Colonic mucosa (tissue), 4 donors: ENCODE measurements at places on chromosomes 7 and 10.

- no peak for DNase-seq
Observed at GRCh38 chr7:133957845-133958244, 169.3 kb upstream of the LRGUK start.

GRCh38 chr7:114062810-114063209 is 144.0 kb upstream of the PPP1R3A start:
- DNase-seq: peak; percentile 28

DNA sequence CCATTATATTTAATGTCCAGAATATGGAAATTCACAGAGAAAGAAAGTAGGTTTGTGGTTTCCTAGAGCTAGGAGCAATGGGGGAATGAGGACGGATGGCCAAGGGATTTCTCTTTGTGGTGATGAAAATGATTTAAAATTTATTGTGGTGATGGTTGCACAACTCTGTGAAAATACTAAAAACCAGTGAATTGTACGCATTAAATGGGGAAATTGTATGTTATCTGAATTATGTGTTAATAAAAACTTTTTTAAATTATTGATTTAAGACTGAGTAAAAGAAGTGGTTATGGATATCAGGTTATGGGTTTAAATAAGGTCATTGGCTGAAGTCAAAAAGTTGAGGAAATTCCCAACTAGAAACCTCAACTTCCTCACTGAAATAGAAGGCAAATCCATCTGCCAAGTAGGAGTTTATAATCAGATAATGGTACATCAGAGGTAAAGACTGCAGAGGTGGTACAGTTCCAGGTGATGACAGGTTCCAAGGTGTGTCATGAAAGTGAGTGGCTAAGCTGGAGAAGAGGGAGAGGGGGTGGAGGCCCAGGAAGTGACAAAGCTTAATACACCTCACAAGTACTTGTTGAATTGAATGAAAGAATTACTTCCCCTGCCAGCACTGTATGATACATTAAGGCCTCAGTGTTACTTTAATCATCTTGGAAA is 68.9 kb upstream of the CCDC71L start:
- DNase-seq: no peak

GRCh38 chr10:62081341-62082270 is 180.1 kb downstream of the ARID5B start:
- peak; percentile 10 for DNase-seq

DNA sequence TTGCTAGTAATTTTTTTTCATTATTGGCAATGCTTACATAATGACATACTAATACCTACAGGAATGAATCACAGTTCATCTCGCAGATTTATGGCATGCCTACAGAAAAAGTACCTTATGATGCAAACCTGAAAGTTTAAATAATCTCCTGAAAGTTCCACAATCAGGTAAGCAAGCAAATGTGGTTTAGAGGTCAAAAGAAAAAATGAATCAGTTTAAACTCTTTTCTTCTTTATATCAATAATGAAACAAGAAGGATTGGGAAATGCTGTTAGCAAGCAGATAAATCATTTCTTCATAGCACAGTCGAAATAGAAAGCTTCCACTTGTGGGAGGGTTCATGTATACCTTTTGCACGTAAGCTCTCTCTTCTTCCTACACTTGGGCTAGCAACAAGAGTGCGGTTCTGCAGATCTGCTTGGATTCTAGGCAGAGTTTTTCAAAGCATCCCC is 53.7 kb upstream of the MTPN start:
- no peak for DNase-seq

GRCh38 chr10:90204131-90204955 is 503.0 kb downstream of the KIF20B start:
- DNase-seq: no peak

GRCh38 chr10:106387063-106387462 is 777.4 kb downstream of the SORCS1 start:
- no peak for DNase-seq

DNA sequence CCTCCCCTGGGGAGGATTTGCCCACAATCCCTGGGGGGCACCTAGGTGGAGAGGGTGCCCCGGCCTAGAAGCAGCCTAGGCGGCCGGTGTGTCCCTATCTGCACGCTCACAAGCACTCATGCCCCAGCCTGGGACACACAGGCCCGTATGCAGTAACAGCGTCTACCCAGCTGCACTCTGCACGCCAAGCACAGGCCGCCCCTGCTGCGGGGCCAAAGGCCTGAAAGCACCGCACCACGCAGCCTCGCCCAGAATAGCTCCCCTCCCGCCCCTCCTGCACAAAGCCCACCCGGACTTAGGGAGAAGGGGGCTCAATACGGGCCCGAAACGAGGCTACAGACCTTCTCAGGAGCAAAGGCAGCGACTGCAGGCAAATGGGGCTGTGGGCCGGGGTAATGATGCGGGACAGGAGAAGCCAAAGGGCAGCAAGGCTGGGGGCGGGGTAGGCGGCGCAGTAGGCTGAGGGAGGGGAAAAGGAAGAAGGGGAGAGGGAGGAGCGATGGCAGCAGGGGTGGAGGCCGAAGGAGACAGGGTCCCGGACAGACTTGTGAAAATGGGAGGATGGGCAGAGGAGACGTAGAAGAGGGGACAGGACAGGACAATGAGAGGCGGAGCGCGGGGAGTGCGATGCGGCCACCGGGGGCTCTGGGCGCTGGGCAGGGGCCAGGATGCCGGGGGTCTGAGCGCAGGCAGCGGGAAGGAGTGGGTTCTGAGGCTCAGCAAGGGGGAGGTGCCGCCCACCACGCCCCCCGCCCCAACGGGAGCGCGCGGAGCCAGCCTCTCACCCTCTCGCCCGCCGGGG is 544 bp downstream of the GPRIN2 start:
- peak; percentile 76 for DNase-seq

- DNase-seq: no peak
Observed at GRCh38 chr10:16232441-16232840, 204.4 kb upstream of the PTER start.

DNA sequence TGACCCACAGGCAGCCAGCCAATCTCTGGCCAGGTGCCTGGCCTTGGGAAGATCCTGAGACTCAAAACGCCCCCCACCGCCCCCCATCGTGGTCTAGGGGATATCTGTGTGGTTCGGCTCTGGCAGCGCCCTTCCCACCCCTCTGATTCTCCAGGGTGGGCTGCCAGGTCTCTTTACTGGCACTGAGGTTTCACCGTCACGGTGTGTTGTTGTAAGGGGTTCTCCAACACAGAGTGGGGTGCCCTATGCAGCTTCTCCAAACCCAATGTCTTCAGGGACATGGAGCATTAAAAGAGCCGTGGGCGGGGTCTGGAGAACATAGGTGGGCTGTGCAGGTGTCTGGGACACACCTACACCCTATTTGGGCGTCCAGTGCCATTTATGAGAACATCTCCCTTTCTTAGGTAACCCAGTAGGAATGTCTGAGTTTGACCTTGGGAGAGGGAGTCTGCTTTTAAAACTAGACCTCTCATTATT is 1.5 kb downstream of the MAFK start:
- no peak for DNase-seq

DNA sequence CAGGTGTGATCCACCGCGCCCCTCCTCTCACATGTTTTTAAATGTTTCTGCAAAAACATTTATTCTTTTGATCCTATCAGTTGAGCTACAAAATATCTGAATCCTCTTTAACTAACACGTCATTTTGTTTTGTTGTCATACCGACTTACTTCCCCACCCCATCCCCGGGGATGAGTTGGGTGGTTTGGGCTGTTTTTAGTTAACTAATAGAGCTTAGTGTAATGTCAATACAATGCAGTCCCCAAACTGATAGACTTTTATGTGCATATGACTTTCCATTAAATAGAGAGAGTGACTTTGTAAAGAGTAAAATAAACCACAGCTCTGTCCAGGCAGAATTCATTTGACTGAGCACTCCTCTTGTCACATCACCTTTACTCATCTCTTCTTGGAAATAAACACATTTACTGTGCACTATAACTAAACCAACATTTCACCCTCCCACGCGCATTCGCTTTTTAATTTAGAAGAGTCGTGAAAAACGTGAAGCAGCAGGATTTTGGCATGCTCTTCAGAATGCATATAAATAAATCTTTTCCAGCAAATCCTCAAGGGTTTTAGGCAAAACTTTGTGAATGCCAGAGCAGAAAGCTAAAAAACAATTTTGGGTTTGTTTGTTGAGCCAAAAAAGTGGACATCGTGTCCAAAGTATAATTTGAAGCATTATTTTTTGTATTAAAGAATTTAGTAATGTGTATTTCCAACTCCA is 187.4 kb upstream of the MGMT start:
- no peak for DNase-seq

- no peak for DNase-seq
Observed at GRCh38 chr7:12518920-12519681, 51.4 kb upstream of the SCIN start.

DNA sequence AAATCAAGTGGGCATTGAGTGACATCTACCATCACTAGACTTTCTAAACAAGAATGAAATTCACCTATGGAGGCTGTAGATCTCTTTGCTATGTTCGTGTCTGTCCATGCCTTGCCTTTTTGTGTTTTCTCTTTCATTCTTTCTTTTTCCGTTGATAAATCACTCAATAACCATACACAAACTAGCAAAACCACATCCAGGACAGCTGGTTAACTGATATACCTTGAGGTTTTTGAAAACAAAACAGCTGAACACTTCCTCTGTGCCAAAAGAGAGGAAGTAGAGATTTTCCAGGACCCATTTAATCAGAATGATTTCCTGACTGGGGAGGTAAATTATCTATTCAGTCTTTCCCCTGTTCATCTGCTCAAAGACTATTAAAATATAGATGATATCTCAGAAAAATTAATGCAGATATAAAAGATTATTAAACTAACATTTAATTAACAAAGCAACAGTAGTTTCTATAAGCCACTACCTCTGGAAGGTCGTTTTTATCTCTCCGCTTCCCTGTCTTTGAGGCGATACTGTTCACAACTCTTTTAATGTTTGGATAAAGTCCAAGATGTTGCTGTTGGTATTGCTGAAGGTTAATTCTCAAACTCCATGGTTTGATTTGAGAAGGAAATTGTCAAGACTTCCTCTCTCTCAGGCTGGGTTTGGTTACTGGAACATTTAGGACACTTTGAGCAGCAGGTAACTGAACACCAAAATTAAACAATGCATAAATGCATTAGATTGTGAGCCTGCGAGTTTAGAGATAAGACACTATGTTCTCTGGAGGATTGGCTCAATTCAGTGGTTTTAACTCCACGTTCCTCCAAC is 24.4 kb upstream of the C10orf67 start:
- no peak for DNase-seq

DNA sequence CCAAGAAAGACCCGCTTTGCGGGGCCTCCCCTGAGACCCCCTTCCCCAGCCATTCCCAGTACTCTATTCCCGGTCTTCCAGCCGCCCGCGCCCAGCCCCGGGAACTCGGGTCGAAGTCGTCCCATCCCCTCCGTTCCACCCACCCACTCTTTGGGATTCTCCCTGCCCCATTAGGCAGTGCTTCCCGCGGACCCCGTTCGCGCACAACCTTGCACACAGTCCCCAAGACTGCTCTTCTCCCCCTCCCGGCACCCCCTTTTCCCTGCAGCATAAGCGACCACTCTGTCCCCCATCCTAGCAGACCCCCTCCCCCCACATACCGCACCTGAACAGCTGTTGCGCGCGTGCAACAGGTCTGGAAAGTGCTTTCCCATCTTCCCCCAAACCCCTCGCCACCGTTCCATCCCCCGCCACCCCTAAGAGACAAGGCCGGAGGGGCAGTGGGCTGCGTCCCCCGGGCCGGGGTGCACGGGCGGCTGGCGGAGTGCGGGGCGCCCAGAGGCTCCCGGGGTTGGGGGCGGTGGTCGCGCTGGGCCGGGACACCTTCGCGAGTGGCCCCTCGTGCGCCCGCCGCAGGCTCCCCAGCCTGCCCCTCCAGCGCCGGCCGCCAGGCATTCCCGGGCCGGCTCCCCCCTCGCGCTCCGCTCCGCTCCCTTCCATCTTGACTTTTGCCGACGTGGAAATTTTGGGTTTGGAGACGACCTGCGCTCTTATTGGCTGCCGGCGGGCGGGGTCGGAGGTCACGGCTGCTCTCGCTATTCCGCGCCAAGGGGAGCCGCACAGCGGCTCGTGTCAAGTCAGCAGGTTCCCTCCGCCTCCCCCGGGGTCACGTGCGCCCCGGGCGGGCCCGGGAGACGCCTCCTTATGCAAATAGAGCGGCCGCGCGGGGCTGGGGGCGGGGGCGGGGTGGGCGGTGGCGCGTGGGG is 201.2 kb upstream of the NFE2L3 start:
- DNase-seq: peak; percentile 97

DNA sequence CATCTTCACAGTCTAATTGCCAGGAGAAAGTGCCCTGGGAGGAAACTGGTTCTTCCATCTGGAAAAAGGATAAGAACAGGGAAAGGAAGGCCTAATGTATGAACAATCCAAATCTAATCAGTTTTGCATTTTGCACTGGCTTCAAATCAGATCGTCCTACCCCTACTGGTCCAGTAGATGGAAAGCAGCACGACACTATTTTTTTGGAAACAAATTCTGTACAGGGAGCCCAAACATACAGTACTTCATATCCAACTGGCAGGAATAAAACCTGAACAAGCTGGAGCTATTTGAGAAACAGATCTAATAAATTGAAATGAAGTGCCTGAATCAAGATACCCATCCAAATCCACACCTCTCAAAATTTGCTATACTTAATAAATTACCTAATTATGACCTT is 36.5 kb downstream of the ETV1 start:
- DNase-seq: no peak

- no peak for DNase-seq
Observed at GRCh38 chr7:79778786-79779770, 325.6 kb upstream of the MAGI2 start.

- no peak for DNase-seq
Observed at GRCh38 chr10:32205670-32206069, 141.3 kb downstream of the EPC1 start.

- DNase-seq: peak; percentile 17
Observed at GRCh38 chr7:64883113-64883905, 19.8 kb upstream of the ZNF273 start.

DNA sequence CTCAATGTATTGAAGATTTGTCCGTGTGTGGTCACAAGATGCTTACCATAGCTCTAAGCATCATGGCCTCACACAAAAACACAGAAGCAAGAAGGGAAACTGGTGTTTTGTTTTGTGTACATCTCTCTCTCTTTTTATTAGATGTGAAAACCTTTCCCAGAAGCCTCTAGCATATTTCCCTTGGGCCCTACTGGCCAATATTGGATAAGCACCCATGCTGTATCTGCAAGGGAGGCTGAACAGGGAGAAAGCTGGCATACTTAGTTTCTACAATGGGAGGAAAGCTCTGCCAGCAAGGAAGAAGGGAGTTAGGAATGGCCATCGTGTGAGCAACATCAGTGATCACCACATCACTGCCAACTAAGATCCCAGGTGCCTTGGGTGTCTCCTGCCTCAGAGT is 9.6 kb upstream of the NAMPT start:
- no peak for DNase-seq
